ENCODE measurements at places on chromosomes 3 and 15.

DNA sequence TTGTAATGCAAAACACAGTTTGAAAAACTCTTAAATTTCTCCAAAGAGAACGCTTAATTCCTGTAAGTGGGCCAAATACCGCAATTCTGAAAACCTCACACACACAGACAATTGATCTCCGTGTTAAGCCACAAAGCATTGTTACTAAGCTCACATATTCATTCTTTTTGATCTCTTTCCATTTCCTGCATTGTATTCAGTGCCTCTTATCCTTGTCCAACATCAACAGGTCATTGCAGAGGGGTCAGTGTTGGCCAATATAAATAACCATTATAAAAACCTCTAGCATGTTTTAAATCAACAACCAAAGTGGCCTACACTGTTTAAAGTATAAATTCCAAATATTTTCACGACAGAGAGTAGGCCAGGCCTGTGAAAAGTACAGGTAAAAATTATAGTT lies 171.1 kb downstream of the PDZRN3 start:
- no peak for DNase-seq

DNA sequence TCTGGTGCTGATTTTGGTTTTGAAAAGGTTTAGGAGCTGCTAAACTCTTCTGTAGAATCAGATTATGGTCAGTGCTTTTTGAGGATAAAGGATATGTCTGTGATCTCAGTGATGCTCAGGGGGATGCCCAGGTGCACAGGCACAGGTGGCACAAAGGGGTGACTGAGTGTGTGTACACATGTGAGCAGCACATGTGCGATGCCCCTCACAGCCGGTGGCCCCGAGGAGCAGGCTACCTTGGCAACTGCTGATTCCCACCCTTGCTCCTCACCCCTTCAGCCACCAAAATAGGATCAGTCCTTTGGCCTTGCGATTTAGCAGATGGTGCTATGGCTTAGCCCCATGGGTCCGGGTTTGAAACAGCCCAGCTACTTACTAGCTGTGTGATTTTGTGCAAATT lies 51.1 kb downstream of the POMGNT2 start:
- DNase-seq: no peak

GRCh38 chr3:119588112-119588511 lies 8.8 kb downstream of the ADPRH start:
- DNase-seq: peak; percentile 26

DNA sequence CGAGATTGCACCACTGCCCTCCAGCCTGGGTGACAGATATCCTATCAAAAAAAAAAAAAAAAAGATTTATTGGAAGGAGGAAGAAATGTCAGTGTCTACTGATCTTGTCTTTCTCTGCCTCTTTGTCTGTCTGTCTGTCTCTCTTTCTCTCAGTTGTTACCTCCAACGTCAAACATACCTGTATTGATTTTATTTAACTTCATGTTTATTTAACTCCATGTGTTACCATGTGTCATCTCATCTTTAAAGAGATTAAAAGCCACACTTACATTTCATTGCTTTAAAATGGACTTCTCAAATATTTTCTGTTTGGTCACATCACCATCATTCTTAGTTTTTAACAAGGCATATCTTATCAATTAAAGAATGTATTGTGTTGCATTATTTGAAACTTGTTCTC lies 9.4 kb downstream of the CLDN11 start:
- DNase-seq: no peak

- DNase-seq: no peak
Observed at GRCh38 chr15:27742751-27743477, 356.2 kb downstream of the OCA2 start.

- no peak for DNase-seq
Observed at GRCh38 chr3:183254487-183255347, 1.7 kb downstream of the B3GNT5 start.

- DNase-seq: no peak
Observed at GRCh38 chr3:43247561-43248184, 38.7 kb upstream of the SNRK start.

DNA sequence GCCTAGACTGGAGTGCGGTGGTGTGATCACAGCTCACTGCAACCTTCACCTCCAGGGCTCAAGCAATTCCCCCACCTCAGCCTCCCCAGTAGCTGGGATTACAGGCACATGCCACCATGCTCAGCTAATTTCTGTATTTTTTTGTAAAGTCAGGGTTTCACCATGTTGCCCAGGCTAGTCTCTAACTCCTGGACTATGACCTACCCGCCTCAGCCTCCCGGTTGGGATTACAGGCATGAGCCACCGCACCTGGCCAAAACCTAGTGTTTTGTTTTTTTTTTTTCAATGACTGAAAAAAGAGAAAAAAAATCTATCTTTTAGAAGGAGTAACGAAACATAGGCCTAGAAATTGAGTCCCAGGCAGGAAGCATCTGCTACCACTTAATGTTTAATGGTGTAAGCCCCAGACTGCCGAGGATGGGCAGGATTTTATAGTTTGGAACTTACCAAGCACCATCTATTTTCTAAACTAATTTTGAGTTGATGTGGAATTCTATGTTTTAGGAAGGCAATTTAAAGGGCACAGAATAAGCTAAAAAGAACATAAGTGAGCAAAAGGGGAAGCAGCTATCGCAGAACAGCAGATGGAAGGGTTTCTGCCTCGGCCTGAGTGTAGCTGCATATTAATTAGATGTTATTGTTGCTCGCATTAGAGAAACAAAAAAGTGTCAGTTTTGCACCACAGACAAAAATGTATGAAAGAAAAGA lies 24.2 kb upstream of the CA12 start:
- DNase-seq: no peak

DNA sequence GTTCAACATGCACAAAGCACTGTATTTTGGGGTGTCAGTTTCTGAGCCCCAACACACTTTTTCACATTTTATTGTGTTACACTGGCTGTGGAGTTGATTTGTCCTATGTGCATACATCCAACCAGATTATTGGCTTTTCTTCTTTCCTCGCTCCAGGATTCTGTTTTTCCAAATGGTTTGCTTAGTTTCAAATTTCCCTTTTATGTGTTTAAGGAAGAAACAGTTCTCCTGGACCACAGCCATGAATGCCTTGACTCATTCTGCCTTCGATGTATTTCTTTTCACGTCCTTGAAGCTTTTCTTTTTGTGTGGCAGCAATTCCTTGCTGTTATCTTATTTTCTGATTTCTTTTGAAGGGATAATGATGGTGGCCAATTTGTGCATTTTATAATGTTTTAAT lies 53.8 kb downstream of the CACNA2D3 start:
- DNase-seq: no peak

DNA sequence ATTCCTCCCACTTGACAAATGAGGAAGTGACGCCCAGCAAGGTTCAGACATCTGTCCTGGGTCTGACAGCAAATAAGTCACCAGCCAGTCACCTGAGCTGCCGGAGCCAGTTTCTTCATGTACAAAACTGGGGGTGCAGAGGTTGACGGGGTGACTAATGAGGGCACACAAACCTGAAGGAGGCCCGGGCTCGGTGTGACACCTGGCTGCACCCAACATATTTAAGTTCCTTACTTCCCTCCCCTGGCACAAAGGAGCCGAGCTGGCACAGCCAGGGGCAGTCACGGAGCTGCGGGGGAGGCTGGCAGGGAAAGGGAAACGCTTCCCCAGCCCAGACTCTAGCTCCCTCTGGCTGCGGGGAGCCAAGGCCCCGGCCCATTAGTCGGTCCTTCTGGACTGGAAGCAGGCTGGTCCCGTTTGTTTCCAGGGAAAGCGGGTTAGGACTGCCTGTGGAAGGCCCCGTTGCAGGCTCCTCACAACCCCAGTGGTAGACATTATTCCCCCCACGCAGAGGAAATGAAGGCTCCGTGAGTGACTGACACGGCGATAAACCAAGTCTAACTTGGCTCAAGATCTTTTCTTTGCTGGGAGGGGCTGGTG lies 2.3 kb downstream of the FBXL22 start:
- DNase-seq: peak; percentile 88

GRCh38 chr3:51581524-51581923 lies 43.0 kb downstream of the RAD54L2 start:
- DNase-seq: no peak

GRCh38 chr3:47028146-47028545 lies 48.7 kb downstream of the NBEAL2 start:
- DNase-seq: no peak

- DNase-seq: no peak
Observed at GRCh38 chr3:148439254-148439822, 258.4 kb upstream of the AGTR1 start.

GRCh38 chr3:14885307-14885706 lies 62.1 kb upstream of the NR2C2 start:
- DNase-seq: no peak

DNA sequence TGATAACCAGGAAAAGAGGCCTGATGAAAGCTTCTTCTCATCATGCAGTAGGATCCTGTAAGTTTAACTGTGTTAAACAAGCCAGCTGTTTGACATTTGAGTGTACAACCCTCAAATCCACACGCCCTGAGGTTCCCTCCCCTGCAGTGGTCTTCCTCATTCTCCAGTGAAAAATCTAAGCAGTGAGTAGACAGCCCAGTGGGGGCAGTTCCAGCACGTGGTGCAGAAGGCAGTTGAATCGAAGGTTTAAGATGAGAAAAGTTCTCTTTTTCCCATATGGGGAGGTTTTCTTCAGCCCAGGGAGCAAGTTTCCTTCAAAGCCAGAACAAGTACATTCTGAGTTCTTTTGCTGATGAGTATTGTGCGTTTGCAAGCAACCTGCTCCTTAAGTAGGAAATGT lies 174.5 kb downstream of the NR2F2 start:
- DNase-seq: no peak

DNA sequence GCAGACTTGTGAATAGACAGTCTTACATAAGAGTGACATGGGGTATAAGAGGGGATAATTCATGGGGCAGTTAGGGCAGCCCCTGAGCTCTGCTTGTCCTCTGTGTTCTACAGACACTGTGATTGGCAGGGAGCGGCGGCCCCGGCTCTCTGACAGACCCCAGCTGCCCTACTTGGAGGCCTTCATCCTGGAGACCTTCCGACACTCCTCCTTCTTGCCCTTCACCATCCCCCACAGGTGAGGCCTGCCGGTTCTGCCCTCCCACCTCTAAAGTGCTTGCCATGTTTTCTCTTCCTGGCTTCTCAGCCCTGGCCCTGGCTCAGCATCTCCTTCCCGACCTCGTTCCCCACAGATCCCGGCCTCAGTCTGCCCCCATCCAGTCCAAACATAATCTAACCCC lies 3.4 kb downstream of the CYP1A2 start:
- peak; percentile 36 for DNase-seq

- DNase-seq: no peak
Observed at GRCh38 chr3:48460517-48460902, 14.0 kb downstream of the ATRIP start.

DNA sequence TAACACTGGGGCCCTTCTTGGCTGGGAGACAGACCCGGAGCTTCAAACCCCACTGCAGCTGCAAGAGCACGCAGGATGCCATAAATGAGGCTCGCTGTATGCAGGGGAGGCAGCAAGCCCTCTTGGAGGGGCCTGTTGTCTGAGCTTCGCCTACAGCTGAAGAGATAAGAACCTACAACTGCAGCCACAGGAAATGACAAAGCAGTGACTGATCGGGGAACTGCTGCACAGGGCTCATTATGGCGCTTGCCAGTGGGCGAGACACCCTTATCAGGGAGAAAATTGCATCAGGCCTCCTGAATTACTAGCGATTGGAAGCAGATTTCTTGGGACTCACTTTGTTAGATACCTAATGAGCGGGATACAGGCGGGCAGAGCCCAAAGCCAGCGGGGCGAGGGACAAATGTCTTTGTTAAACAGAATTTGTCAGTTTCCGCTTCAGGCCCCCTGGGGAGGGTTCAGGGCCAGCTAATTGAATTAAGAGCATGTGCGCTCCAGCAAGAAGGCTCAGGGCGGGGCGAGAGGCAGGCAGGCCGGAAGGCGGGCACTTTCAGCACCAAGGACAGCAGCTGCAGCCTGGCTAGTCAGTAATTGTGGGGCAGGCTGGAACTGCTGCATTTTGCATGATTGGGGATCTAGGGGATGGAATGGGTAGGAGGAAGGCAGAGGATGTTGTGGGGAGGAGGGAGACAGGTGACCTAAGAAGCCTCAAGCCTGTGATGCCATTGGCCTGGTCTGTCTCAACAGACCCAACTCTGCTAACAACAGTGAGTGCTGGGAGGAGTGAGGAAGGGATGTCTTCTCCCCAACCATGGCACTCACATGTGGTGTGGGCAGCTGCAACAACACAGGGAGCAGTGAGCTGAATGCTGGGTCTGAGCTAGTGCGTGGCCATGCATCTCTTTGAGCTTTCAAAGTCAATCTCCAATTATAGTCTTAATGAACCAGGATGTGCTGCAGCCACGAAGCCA lies 55.3 kb downstream of the CCDC33 start:
- peak; percentile 76 for DNase-seq
